ENCODE measurements at places on chromosomes 7 and 10. TPM values are rescaled to one million over a fixed set of nuclear protein-coding genes. Genes with fewer than 3 reads are reported as not detected.
A peak's percentile ranks its signal among the peaks of the same experiment; 100 is the strongest.

DNA sequence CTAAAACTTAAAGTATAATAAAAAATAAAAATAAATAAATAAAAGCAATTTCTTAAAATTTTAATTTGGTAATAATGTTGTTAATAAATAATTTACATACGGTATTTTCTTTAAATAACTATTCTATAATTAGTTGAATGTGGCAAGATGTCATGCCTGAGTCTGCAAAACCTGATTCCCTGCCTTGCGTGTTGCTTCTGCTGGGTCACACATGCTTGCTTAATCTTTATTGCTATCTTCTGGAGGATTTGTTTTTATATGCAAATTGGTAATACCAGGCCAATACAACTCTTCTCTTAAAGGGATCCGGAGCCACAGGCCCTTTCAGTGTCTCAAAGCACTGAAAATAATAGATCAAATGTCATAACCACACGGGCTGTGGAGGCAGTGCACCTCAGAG is 59.4 kb upstream of the ABCB5 start:
- H3K36me3 ChIP-seq = no peaks in the 10 kb centered on the region
- peak; percentile 1 for DNase-seq
- H3K27me3 ChIP-seq = no peaks in the 10 kb centered on the region
- no peaks in the 10 kb centered on the region for H3K4me1 ChIP-seq

DNA sequence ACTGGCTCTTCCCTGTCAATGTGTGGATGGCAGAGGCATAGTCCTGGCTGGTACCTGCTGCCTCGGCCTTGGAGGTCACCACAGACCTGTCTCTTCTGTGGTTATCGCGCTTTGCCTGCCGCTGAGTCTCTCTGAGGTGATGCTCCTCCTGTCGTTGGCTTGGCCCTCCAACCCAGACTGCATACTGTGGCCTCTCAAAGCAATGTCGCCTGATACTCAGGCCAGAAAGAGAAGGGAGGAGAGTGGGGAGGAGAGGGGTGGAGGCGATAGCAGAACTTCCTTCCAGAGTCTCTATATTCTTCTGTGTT is 133.2 kb upstream of the KCNMA1 start:
- peaks cover 4% of the 10 kb centered on the region for H3K4me1 ChIP-seq
- DNase-seq = no peak
- no peak overlapping the region for H3K27ac ChIP-seq
- H3K27me3 ChIP-seq = no peaks in the 10 kb centered on the region
- H3K36me3 ChIP-seq = no peaks in the 10 kb centered on the region

DNA sequence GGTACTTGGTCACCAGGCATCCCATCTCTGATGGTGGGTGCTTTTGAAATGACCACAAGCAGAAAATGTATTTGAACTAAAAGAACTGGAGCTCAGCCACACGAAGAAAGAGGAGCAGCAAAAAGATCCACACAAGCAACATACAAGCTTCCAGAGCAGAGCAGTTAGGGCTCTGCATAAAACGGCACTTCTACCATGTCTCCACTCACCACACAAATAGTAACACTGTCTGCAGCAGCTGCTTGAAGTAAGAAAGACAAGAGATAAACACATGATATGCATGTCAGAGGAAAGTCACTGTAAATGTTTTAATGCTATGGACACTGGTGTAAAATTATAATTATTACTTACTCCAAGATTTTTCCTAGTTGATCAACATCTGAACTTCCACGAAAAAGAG is 32.5 kb upstream of the FAM133B start:
- H3K27ac ChIP-seq = no peak overlapping the region
- no peak for DNase-seq
- peaks cover 25% of the 10 kb centered on the region for H3K4me1 ChIP-seq
- H3K27me3 ChIP-seq = no peaks in the 10 kb centered on the region
- H3K4me3 ChIP-seq = no peak overlapping the region
- peaks cover 6% of the 10 kb centered on the region for H3K36me3 ChIP-seq

DNA sequence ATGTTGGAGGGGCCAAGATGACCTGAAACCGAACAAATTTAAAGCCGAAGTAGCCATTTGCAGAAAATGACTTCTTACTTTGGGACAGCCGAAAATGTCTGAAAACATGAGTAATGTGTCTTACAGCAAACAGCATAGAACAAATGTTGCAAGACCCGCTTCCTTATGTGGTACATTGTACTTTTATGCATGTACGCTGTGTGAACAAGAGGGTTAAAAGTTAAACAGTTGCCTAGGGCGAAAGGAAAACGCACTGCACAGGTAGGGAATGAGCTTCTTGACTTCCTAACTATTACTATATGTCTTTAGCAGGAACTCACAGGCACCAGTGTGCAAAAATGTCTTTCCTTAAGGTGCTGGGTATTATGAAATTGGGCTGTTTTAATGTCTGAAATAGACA is 303.5 kb upstream of the MGMT start:
- H3K27ac ChIP-seq = no peak overlapping the region
- DNase-seq = no peak
- no peak overlapping the region for H3K4me3 ChIP-seq
- no peaks in the 10 kb centered on the region for H3K27me3 ChIP-seq
- H3K36me3 ChIP-seq = no peaks in the 10 kb centered on the region

DNA sequence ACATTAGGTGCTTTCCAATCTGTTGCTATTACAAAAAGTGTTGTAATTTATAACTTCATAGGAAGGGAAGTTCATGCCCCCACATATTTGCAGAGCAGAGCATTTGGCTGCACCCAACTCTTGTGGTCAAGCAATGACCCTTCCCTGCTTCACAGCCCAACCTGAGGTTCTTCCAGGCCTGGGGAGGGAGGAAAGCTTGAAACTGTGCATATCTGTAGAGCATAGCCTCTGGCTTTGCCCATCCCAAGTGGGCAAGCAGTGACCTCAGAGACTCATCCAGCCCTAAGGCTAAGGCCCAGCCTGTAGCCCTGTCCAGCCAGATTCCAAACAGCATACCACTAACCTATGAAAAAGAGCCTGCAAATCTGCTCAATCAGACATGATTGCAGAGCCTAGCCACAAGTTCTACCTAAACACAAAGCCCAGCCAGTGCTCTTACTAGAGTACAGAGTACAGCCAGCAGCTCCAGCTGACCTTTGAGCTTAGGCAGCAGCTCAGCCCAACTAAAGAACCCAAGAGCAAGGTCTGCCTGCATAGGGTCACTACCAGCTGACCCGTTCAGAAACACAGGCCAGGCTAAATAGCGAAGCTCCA is 14.4 kb upstream of the GSTK1 start:
- no peak for DNase-seq
- peaks cover 5% of the 10 kb centered on the region for H3K4me1 ChIP-seq
- no peak overlapping the region for H3K27ac ChIP-seq
- H3K36me3 ChIP-seq = no peaks in the 10 kb centered on the region

DNA sequence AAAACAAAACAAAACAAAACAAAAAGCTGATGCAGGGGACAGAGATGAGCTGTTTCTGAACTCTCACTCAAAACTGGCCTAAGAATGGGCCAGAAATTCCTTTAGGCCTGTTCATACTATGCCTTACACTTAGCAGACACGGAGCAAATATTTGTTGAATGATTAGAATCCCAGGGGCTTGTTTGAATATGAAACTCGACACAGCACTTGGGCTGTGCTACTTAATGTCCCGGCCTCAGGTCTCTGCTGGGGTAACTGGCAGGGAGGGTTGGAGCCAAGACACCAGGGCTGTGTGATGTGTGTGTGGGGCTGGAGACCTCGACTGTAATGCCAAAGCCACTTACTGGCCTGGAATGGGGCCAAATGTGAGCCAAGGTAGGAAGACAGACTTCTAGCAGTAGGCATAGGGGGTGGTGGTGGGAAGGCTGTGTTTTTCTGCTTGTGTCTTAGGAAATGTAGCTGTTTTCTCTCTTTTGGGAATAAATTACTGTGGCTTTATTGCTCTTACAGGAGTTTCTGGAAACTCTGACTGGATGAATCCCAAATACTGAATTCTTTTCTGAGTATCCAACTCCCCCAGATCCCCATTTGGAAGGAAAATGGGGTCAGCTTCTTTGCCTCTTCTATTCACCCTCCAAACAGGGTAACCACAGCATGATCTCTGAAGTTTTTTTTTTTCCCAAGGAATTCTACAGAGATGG is 66.7 kb downstream of the EMX2 start:
- H3K4me3 ChIP-seq = peak overlapping the region; percentile 58
- H3K27me3 ChIP-seq = peaks cover 15% of the 10 kb centered on the region
- H3K27ac ChIP-seq = peak overlapping the region; percentile 93
- peaks cover 18% of the 10 kb centered on the region for H3K4me1 ChIP-seq
- DNase-seq = peak; percentile 94

GRCh38 chr7:123675181-123675473 is 19.5 kb downstream of the LMOD2 start:
- no peak for DNase-seq
- no peak overlapping the region for H3K4me3 ChIP-seq

- H3K4me1 ChIP-seq = peaks cover 6% of the 10 kb centered on the region
- peaks cover 11% of the 10 kb centered on the region for H3K27me3 ChIP-seq
- peak overlapping the region; percentile 80 for H3K4me3 ChIP-seq
- no peaks in the 10 kb centered on the region for H3K36me3 ChIP-seq
Observed at GRCh38 chr10:110209926-110210673, 2.7 kb downstream of the MXI1 start.

DNA sequence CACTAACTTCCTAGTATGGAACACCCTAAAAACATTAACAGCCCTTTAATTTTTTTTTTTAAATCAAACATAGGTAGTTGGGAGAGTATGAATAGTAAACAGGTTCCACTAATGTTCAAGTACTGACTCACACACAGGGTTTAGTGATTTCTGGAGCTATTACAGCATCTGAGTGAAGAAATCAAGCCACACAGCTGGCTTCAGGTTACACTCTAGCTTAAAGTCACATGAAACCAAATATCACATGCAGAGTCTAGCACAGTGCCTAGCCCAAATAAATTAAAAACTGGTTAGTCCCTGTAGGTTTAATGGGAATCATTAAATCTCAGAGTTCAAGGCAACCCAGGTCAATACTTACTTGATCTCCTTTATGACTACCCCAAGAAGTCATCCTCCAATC is 11.6 kb downstream of the PANK1 start:
- peaks cover 11% of the 10 kb centered on the region for H3K4me1 ChIP-seq
- DNase-seq = no peak
- no peaks in the 10 kb centered on the region for H3K27me3 ChIP-seq
- H3K36me3 ChIP-seq = no peaks in the 10 kb centered on the region
- peak overlapping the region; percentile 19 for H3K27ac ChIP-seq

GRCh38 chr7:99141841-99142726 is 1.8 kb downstream of the SMURF1 start:
- peak overlapping the region; percentile 94 for H3K27ac ChIP-seq
- DNase-seq = peak; percentile 57
- H3K4me3 ChIP-seq = peak overlapping the region; percentile 89
- H3K36me3 ChIP-seq = no peaks in the 10 kb centered on the region

GRCh38 chr10:33073641-33074415 is 115.8 kb upstream of the ITGB1 start:
- peaks cover 12% of the 10 kb centered on the region for H3K4me1 ChIP-seq
- peak; percentile 59 for DNase-seq
- peaks cover 4% of the 10 kb centered on the region for H3K27me3 ChIP-seq

GRCh38 chr7:105721571-105722104 is 140.3 kb upstream of the EFCAB10 start:
- H3K27me3 ChIP-seq = no peaks in the 10 kb centered on the region
- H3K4me3 ChIP-seq = no peak overlapping the region
- no peaks in the 10 kb centered on the region for H3K4me1 ChIP-seq

GRCh38 chr10:50063100-50063499 is 4.7 kb upstream of the WASHC2A start:
- no peak overlapping the region for H3K27ac ChIP-seq
- no peak overlapping the region for H3K4me3 ChIP-seq
- no peaks in the 10 kb centered on the region for H3K36me3 ChIP-seq
- H3K27me3 ChIP-seq = no peaks in the 10 kb centered on the region
- DNase-seq = peak; percentile 10
- H3K4me1 ChIP-seq = peaks cover 5% of the 10 kb centered on the region

DNA sequence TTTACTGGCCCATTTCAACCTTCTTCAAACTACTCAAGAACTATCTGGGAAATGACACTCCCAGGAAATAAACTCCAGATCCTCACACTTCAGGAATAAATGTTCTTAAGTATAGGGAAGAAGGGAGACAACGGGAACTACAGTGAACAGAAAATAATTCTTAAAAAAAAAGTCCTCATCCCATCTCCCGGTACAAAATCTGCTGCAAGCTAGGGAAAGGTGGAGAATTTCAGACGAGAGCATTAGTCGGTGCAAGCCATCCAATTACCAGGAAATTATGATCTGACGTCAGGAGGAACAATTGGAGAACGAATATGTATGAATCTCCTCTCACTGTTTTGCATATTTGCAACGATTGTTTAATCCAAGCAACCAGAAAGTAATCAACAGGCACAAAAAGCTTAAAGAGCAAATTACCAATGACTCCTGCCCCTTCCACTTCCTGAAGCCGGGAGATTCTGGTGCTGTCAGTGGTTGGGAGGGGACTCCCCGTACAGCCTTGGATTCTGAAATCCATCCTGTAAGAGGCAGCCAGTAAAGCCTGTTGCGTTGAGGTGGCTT is 15.1 kb upstream of the GATA3 start:
- no peak overlapping the region for H3K4me3 ChIP-seq
- H3K36me3 ChIP-seq = no peaks in the 10 kb centered on the region
- no peak for DNase-seq
- H3K4me1 ChIP-seq = no peaks in the 10 kb centered on the region
- peaks cover 96% of the 10 kb centered on the region for H3K27me3 ChIP-seq

GRCh38 chr7:98323597-98324322 is 42.3 kb downstream of the BRI3 start:
- no peaks in the 10 kb centered on the region for H3K36me3 ChIP-seq
- no peaks in the 10 kb centered on the region for H3K27me3 ChIP-seq
- peak; percentile 81 for DNase-seq
- H3K4me1 ChIP-seq = peaks cover 27% of the 10 kb centered on the region

DNA sequence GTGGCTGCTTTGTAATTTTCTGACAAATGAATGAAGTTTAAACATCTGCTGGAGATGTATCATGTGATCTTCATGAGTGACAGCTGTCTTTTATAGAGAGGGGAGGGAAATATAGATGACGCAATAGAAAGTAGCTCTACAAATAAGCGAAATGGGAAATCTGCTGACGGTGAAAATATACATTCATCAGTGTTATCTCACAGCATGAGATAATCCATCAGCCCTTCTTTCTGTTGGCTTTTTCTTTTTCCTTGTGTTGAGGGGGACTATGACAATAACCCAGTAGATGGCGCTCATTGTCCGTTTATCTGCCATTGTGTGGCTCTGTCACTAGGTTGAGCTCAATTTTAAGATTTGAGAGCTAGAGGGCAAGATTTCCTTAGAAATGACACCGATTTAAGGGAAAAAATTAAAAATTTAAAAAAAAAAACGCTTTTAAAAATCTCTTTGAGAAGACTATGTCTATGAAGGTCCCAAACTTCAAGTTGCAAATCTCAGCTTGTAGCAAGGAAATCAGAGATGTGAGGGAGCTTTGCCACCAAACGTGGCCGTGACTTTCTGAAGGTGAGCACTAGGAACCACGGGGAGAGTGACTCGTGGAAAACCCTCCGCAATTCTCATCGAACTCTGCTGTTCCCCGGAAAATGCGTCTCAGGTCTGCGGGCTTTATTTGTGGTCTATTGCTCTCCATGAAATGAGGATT is 114.6 kb upstream of the SFMBT2 start:
- H3K4me1 ChIP-seq = no peaks in the 10 kb centered on the region
- peak; percentile 86 for DNase-seq
- H3K27ac ChIP-seq = no peak overlapping the region

Gene EFCAB10
- not detected for total RNA-seq

Gene TMEM196
- total RNA-seq = not detected

Gene LAMTOR4
- 63.7 TPM for total RNA-seq

Gene CDH23
- under 0.01 TPM for total RNA-seq

Gene ADCY1
- total RNA-seq = 0.59 TPM

Gene DIP2C
- total RNA-seq = 36.9 TPM

Gene OR2A7
- 1.1 TPM for total RNA-seq

Gene HOGA1
- 2.7 TPM for total RNA-seq

Gene ELN
- 69.1 TPM for total RNA-seq

Gene RBP4
- 2.1 TPM for total RNA-seq

Measured in osteoblast (primary cell).